GM12891 (cell line): ENCODE measurements at places on chromosomes 2 and 18.

DNA sequence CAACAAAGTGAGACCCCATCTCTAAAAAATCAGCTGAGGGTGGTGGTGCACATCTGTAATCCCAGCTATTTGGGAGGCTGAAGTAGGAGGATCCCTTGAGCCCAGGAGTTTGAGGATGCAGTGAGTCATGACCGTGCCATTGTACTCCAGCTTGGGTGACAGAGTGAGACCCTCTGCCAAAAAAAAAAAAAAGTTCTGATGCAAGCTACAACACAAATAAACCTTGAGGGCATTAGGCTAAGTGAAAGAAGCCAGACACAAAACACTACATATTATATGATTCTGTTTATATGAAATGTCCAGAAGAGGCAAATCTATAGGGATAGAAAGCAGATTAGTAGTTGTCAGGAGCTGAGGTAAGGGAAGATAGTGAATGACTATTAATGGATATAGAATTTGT, 13.0 kb downstream of the YWHAQ start:
- no peak for DNase-seq

DNA sequence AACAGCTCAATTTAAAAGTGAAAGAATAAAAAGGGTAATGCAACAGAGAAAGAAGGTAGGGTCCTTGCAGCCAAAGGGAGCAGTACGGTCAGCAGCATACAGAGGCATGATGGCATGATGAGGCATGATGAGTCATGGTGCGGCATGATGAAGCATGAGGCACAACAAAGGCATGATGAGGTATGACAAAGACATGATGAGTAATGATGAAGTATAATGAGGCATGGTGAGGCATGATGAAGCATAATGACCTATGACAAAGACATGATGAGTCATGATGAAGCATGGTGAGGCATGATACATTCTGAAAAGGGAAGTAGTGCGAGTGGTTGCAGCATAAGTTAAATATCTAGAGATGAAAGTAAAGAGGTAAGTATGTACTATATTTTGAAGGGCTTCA, 673.2 kb downstream of the TMEM182 start:
- no peak for DNase-seq

DNA sequence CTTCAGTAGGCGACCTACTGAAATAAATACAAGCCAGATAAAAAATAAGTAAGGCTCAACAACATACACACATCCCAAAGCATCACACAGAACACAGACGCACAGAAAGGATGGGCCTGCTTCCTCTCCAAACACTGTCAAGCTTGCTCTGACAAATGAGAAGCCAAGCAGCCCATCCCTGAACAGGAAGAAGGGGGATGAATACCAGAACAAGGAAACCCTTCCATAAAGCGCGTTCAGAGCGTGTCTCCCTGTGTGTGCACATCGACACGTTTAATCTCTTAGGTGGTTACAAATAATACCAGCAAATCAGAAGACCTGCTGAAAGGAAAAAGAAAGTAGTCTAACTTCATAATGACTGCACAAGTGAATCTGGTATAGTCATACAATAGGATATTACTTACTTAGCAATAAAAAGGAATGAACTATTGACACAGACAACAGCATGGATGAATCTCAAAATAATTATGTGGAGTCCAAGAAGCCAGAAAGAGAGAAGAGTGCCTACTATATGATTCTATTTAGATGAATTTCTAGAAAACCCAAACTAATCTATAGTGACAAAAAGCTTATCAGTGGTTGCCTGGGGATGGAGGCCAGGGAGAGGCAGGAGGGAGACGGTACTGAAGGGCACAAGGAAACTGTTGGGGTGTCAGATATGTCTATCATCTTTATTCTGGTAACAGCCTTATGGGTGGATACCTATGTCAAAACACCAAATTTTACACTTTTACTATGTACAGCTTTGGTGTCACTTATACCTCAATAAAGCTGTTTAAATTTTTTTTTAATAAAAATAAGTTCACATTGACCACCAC, 26.8 kb downstream of the MBOAT2 start:
- no peak for DNase-seq

DNA sequence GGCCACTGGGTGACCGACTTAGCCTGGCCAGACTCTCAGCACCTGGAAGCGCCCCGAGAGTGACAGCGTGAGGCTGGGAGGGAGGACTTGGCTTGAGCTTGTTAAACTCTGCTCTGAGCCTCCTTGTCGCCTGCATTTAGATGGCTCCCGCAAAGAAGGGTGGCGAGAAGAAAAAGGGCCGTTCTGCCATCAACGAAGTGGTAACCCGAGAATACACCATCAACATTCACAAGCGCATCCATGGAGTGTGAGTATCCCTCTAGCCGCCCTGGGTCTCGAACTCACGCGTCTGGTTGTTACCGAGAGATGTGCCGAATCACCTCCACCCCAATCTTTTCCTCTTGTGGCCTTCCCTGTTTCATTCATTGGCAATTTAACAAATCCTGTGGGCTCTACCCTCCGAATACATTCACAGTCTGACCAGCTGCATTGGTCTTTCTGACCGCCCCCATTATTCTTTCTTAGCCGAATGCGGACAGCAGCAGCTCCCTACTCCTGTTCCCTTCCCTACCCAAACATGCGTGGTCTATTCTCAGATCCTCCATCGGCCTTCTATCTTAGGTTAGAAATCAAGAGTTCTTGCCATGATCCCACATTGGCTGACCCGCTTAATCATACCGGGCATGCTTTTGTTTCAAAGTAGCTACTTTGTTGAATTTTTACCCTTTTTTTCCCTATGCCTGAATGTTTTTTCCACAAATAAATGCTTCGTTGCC, 631 bp downstream of the RPL31 start:
- DNase-seq = no peak

DNA sequence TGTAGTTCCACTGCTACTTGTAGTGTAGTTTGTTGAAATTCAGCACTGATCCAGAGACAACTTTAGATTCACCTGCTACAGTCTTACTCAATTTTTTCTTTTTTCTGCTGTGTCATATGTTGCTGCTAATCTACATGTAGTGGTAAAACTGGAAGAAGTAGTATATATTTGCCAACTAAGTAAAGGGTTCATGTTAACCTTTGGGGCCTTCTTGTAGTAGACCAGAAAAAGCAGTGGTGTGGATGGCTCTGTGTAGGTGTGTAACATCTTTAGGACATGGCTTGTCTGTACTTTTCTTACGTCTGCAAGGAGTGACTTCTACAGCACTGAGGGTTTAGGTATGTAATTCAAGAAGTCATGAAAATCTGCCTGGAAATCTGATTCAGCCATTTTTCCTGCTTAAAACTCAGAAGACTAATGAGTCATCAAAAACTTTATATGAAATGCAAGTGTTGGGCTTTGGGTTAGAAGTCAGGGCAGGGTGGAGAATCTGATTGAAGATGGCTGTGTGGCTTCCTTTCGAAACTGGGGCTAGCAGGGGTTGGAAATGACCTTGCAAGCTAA, 8.4 kb downstream of the PTPRM start:
- no peak for DNase-seq

DNA sequence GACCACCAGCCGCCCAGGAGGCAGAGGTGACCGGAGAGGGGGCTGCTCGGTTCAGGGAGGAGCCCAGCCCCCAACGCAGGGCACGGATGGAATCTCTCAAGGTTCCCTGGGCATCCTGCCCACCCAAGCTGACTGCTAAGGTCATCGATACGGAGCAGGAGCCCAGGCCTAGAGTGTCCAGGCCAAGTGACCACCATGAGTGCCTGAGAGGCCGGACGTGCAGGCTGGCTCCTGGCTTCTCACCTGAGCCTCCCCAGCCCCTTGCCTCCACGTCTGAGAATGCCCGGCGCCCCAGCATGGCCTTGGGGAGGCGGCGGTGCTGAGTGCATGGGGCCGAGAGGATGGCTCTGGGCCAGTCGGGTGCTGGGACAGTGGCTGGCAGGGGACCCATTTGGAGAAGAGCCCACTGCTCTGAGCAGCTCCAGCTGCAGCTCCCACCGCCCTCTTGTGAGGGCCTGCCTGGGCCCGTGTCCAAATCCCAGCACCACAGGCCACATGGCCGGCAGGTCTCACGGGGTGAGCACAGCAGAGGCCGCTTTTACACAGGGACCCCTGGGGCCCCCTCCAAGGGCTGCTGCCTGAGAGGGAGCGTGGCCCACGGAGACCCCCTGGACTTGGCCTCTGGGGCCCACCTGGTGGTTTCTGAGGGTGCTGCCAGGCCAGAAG, 102.8 kb upstream of the CTDP1 start:
- no peak for DNase-seq

- DNase-seq = no peak
Measured at GRCh38 chr18:58452454-58453166, 176.3 kb downstream of the ALPK2 start.

DNA sequence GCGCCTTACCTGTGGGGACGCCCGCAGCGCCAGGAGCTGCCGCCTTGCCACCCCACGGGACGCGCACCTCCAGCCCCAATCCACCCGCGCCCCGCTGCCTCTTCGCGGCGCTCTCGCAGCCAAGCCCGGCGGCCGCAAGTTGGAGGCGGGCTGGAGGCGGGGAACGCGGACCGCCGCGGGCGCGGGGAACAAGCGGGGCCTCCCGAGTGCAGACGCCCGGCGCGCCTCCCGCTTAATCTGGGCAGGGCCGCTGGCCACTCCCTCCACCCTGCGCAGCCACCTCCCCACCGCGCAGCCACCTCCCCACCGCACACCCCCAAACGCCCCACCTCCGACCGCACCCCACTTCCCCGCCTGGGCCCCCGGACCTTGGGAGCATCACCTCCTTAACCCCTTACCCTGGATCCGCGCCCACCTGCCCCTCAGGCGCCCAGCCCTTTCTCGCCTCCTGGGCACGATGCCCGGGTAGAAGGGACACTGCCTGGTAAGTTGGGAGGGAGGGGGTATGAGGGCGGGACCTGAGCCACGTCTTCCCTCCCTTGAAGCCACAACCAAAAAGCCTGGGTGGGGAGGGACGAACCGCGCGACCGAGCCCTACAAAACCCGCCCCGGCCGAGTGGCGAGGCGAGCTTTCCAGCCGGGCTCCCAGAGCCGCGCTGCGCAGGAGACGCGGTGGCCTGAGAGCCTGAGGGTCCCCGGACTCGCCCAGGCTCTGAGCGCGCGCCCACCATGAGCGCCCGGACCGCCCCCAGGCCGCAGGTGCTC, at the start of the genes COL4A3 and COL4A4:
Gene COL4A3 (plus strand): TSS at position 627 of the 765 bp plus-strand sequence. CDS start 103 bp downstream, at position 730.
Gene COL4A4 (minus strand): TSS at position 208 of the 765 bp plus-strand sequence. CDS start 16,722 bp downstream, outside the sequence.
- DNase-seq = peak; percentile 27

GRCh38 chr2:24972315-24972961, 683 bp upstream of the DNAJC27 start:
- DNase-seq = peak; percentile 18

DNA sequence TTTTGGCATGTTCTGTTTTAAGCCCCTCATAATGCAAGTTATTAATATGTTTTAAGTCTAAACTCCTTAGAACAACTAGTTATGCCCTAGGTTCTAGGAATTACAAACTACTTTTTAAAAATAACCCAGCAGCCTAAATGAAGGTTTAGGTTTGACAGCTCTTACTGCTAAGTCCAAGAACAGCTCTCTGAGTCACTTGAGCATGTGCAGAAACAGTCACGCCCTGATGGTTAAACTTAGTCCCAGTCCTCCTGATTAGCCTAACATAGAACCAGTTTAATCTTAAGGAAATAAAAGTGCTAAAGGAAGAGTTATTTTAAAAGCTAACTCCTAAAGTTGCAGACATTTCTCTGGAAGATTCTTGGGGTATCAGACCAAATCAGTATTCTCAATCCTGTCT, 72.5 kb downstream of the RMDN2 start:
- DNase-seq = no peak

- DNase-seq = no peak
Measured at GRCh38 chr18:8816220-8816619, 110.9 kb downstream of the MTCL1 start.

DNA sequence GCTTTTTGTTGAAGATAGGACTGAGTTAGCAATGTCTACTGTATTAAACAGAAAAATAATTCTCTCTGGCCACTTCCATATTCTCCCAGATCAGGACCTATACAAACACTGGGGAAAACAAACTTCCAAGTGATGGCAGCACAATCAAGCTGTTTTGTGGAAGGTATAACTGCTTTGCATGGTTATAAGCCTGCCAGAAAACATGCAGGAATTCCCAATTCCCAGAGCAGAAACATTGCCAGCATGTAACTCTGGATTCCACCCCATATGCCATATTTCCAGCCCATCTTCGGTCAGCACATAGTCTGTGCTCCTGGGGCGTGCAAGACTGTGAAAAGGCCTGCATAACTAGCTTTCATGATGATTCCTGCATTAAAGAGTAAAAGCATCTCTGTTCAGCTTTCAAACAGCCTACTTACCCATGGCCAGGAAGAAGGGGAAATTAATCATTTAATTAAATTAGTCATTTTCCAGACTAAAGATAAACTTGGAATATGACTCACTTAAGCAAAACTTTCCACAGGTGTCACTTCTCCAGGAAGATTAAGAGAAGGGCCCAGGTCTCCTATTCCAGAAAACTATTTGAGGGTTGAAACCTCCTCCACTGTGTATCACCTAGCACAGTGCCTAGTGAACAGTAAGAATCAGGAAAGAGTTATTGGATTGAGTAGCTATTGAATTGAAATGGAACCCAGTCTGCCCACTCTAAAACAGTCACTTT, 280.5 kb downstream of the NRXN1 start:
- no peak for DNase-seq

DNA sequence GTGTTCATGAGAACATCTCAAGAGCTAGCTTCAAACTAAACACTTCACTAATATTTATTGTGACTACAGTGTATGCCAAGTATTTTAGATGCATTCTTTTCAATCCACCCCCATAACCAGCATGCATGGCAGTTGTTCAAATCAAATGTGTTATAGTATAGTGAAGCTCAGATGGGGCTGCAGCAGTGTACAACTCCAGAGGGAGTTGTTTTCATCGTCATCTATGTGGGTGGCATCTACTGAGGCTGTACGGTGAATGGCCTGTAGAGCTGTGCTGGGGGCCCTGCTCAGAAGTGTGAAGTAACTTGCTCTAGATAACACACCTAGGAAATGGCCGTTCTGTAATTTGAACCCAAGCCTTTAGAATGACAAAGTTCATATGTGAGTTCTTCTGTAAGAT, 71.8 kb upstream of the LRATD1 start:
- no peak for DNase-seq

- DNase-seq = no peak
Measured at GRCh38 chr2:204947405-204947804, 402.1 kb downstream of the PARD3B start.

DNA sequence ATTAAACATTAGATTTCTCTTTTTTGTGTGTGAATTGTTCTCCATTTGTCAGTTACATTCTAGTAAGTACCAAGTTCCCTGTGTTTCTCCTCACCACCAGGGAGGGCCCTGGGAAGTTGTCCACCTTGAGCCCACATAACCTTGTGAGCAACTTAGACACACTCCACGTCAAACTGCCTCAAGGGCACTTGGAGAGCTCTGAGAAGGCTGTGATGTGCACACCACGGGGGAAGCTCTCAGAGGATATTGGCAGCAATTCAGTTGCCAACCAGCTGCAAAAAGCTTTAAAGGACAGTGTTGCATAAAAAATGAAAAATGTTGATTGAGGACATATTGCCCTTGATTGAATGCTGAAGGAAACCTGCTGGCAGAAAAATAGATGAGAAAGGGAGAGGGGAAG, 743.6 kb downstream of the RNF144A start:
- no peak for DNase-seq

- DNase-seq = no peak
Measured at GRCh38 chr2:33395655-33396249, 80.7 kb upstream of the RASGRP3 start.

GRCh38 chr2:141906678-141907077, 224.1 kb downstream of the LRP1B start:
- DNase-seq = no peak

GRCh38 chr2:214410918-214411554, at the start of gene VWC2L:
Gene VWC2L, plus strand, starts transcription at chr2:214411054. Its CDS starts 3,140 bp downstream, at chr2:214414194.
- DNase-seq = no peak
